ENCODE measurements at places on chromosomes 2 and 18.

DNA sequence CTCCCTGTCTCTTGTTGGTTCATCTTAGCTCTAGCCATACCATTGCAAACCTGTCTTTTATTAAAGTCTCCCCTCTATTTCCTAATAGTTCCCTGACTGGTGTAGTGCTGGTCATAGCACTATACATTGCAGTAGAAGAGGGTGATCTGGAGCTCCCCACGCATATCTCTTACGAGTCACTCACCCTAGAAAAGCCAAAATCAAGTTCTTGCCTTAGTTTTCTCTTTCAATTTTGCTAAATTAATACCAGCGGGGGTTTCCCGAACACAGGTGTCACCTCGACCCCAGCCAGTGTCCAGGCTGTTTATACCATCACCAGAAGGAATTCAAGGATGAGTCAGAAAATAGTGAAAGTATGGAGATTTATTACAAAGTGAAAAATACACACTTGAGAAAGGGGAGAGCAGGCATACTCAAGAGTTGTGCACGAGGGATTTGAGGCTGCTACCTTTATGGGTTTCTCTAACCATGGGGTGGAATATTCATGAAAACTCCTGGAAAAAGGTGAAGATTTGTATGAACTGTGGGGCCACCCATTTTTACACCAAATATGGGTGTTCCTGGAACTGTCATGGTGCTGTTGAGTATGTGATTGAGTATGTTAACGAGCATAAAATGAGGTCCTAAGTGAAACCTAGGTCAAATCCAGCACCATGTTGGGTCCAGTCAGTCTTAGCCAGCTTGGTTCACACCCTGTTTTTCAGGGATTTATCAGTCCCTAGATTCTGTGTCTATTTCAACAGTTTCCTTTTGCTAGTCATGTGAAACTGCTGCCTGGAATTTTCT lies 20.2 kb downstream of the PROKR1 start:
- no peak for DNase-seq

- DNase-seq, result no peak
Observed at GRCh38 chr2:150620416-150620815, 132.9 kb upstream of the RND3 start.

GRCh38 chr2:227817850-227818674 lies 4.4 kb downstream of the CCL20 start:
- DNase-seq, result no peak

DNA sequence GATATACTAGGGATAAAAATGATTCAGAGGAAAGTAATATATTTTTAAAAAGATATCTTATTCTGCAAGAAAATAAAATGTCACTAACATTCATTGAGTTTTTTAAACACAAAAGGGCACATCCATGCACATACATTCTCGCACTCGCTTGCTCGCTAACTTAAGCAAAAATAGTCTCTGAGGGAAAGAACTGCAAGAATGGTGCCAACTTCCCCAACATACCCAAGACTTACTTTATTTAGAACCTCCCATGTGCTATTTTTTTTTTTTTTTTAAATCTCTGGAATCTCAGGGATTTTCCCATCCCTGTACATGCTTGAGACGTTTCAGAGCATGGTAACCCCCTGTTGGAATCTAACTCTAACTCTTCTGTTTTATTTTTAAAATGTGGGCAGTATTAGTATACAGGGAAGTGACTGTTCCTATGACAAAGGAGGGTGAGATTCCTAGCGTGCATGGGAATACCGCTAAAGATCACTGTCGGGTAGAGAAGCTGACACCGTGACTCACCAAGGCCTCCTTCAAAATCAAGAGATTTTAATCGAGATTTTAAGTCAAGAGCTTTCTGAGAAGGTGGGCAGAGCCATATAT lies 187.9 kb upstream of the ZEB2 start:
- no peak for DNase-seq

GRCh38 chr18:8300751-8301410 lies 308.4 kb upstream of the RAB12 start:
- DNase-seq, result no peak

DNA sequence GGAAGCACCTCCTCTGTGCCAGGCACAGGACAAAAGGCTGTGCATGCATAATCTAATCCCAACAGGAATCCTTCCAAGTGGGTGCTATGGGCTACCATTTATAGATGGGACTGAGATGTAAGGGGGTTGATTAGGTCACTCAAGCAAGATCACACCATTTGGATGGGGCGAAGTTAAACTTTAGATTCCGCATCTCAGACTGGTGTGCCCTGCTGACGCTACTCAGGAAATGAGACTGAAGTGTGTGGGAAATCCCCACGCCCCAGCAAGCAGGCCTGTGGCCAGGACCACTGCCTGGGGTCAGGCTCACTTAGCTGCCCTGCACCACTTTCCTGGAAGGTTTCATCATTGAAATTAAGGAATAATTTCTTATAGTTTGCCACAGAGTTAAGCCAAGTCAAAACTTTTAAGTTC lies 70.5 kb upstream of the PPP1CB start:
- DNase-seq, result no peak

DNA sequence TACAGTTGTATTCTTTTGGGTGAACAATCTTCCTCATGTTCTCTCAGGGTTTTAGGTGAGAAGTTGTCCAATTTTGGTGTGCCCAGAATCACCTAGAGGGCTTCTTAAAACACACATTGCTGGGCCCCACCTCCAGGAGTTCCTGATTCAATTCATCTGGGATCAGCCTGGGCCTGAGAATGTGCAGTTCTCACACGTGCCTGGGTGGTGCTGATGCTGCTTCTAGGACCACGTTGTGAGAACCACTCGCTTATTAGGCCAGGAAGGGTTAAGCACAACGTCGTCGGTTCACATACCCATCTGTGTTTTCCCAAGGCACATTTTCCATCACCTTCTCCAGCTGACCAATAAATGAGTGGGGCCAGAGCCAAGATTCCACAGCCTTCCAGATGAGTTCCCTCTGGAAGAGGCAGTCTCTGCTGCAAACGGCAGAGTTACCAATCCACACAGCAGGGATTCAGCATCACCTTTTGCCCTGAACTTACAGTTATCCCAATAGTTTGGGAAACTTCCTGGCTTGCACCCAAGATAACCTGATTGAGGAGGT lies 277.7 kb upstream of the HNRNPA3 start:
- no peak for DNase-seq

DNA sequence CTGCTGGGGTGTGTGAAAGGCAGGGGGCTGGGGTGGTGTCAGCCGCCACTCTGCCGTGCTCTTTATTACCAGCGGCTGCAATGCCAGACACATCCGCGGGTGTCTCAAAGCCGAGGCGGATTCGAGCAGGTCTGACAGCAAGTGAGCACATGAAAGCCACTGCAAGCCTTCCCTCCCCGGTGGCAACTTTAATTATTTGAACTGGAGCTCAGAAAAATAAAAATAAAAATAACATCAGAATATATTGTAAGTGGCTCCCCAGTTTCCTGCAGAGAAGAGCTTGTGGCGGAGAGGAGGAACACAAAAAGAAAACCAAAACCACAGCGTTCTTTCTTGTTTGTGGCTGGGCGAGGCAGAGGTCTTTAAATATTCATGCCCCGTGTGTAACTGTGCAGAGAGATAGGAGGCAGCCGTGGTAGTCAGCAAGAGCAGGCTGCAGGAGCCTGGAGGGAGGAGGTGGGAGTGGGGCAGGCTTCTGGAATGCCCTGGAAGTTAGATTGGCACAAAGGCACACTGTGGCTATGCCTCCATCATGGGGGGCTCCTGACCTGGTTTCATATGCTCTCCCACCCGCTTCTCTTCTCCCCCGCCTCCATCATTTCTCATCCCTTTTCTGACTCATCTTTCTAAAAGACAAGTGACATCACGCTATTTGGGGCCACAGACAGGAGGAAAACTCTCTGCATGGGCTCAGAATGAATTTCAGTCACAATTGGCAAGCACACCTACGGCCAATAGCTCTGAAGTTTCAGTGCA lies 199.8 kb downstream of the CLIP4 start:
- peak; percentile 52 for DNase-seq

GRCh38 chr2:236865052-236865451 lies 220.6 kb upstream of the COPS8 start:
- no peak for DNase-seq

DNA sequence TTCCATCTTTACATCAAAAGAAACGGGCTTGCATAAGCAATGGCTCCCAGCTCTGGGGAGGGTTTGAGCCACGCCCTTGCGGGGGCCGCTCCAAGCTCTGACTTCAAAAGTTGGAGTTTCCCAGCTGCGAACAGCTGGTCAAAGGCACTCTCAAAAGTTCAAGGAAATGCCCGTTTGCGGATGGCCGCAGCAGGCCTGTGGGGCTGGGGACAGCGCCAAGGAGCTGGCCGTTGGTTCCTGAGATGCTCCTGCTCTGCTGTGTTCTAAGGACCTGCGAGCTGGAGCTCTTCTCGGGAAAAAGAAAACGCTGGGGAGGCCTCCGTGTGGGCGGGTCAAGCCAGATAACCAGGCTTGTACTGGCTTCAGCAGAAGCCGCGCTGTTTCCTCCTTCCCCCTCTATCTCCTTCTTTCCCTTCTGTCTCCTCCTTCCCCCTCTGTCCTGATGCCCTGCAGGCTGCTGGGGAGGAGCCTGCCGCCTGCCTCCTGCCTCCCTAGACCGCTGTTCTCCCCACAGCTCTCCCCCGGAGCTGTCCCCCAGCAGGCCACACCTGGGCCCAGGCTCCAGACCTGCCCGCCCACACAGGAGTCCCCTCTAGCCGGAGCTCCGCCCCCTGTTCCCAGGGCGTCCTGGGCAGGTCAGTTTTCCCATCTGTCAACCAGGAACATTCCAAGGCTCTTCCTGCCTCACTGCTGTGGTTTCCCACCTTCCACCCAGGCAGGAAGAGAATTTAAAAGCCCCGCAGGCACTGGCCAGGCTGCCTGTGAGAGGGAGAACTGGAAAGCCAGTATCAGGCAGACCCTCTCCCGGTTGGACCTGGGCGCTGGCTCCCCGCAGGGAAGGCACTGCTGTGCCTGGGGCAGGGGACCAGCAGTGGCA lies 14.1 kb downstream of the KLF11 start:
- DNase-seq, result peak; percentile 43

DNA sequence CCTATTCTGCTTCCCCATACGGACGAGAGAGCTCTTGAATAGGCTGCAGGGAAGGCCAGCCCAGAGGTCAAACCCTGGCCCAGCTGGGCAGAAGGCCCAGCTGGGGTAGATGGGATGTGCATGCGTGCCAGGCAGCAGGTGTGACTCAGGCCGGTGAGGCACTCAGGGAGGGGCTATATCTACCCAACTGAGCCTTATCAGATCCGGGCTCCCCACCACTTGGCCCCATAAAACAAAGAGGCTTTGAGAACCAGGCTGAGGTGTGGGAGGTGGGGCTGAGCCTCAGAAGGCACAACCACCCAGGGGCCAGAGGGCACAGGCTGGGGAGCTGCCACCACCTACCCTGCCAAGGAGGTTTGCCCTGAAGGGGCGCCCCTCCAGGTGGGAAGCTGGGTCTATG lies 8.0 kb upstream of the CFAP65 start:
- DNase-seq, result no peak

GRCh38 chr2:181761175-181761574 lies 80.9 kb upstream of the NEUROD1 start:
- no peak for DNase-seq

- no peak for DNase-seq
Observed at GRCh38 chr2:151771599-151772358, 37.5 kb upstream of the NEB start.

GRCh38 chr18:10499230-10499629 lies 26.6 kb upstream of the NAPG start:
- no peak for DNase-seq
